Kidney epithelial cell (primary cell): ENCODE measurements at places on chromosomes 3 and 15.
A peak's percentile ranks its signal among the peaks of the same experiment; 100 is the strongest.

DNA sequence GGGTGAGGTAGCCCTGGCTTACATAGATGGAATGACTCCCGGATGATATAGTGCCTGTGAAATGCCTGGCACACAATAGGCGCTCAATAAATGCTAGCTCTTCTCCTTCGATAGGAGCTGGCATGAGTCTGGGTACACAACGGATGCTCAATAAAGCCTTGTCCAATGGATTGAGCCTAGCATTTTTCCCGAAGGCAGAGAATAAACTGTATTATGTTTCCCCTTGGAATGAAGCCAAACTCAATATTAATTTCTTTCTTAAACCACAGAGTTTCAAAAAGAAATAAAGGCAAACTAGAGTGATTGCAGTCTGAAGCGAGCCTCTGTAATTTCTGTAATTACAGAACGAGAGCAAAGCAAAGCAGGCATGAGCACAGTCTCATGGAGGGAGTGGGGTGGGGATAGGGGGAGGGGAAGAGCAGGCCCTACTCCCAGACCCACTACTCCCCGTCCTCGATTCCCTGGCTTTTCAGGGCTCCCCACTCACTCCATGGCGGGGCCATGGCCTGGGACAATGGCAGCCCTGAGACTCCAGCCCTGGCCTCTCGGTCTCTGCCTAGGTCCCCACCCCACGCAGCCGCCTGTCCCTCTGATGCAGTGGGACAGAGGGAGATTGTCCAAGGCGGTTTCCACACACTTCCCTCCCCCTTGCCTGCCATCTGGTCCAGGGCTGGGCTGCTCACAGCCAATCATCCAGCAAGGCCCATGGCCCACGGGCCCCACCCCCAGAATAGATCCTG lies 18.0 kb downstream of the SLC6A1 start:
- no peak for DNase-seq

DNA sequence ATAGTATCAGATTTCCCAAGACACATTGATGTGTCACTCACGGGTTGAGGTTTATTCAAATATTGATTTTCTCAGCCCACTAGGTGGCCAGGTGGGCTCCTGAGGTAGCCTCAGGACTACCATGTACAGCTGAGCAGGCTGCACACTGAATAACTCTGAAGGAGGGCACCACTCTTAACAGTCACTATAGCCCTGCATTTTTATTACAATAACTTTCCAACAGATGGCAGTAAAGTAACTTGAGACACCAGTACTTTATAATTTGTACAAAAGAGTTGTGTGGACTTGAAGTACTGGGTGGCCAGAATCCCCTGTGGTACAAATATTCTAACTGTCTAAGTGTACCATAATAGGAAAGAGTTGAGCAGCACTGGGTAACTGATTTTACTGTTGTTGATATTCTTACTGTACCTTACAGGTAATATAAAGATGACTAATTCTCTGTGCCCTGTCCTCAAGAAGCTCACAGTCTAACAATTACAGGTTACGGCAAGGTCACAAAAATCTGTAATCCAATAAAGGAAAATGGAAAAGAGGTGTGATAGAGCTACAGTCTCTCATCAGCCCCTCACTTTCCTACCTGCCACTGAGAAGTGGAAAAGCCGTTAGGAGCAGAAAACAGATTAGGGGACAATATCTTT lies 76.0 kb downstream of the ETFA start:
- peak; percentile 4 for DNase-seq

DNA sequence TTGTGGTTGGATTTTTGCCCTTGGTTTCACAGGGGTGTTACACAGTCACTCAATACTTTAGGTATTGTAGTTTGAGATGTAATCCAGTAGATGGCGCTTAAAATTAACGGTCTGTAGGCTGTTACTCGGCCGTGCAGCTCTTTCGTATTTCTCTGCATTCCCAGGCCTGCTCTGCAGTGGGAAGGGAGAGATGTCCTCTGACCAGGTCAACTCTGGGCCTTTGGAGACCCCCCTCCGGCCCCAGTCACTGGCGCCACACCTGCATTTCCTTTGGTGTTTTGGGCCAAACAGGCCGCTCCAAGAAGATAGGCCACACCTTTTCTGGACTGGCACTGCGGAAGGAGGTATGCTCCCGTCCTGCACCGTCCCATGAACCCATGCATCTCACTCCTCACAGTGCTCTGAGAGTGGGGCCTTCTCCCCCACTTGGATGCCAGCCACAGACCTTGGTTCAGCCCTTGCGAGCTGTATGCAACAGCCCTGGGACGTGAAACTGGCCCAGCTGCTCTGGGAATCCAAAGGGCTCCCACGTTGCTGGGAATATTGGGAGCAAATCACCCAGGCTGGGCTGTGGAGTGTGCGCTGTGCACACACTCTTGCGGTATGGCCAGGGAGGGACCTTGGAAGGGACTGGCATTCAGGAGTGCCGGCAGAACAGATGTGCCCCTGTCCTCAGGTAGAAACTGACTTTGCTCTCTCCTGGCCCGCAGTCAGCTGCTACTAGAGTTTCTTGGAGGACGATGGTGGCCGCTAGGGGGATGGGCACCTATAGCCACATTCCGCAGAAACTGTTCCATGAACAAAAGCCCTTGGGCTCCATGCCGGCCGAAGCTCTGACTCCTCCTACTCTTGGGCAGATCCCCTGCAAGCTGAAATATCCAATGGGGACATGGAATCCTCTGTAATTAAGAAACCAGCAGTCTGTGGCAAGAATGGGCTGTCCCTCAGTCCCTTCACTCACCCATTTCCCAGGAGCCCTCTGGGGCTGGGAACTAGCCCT lies 410.5 kb upstream of the CADM2 start:
- DNase-seq = no peak

DNA sequence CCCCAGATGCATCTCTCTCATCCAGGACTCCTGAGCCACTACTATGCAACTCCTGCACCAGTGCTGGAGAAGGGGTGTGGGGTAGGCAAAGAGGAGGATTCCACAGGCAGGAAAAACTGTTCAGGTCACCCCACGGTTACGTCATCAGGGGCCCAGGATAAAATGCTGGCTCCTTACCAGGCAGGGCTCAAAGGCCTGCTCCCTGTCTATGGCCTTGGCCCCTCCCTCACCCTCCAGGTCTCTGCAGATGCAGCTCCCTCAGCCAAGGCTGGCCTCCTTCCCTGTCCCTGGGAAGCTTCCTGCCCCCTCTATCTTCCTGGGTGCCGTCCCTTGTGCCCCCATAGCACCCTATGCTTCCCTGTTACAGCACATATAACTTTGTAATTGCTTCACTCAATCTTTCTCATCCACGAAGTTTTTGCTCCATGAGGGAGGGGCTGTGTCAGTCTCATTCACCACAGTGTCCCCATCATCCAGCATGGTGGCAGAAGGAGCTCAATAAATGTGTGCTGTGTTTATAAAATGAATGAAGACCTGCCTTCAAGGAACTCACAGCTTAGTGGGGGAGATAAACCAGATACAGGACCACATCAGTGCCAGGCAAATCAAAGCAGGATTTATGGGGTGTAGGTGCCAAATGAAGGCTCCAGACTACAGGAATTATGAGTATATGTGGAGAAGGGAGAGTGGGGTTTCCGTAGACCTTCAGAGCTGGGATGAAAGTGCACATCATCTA lies 18.6 kb downstream of the KBTBD13 start:
- no peak for DNase-seq

DNA sequence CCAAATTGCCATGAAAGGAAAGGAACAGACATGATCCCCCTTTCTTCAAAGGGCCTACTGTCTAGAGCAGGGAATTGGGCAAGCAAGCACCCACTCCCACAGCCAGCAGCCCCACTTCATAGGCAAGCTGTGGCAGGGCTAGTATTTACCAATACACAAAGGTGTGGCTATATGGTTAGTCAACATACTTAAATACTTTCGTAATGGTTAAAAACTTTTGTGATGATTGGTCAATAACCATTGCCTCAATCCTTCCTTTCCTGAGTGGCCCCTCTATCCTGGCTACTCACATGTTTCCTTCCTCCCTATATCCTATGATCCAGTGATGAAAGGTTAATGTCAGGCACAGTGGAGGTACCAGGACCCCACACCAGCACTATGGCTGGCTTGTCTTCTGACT lies 30.1 kb upstream of the ARL8B start:
- no peak for DNase-seq

DNA sequence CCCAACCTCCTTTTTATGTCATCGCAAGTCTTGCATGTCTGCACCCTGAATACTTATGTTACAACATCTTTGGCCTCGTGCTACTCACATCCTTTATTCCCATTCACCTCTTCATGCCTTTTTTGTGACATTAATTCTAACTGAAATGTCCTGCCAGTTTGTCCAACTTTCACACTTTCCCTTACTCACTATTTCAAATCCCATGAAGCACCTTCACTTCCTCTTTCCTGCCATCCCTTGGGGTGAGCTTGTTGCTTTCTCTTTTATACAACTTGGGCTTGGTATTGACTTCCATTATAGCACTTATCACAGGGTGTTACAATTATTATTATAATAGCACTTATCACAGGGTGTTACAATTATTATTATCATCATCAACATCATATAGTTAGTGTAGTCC lies 496.3 kb downstream of the NLGN1 start:
- DNase-seq = no peak

- DNase-seq = no peak
Measured at GRCh38 chr3:139762302-139762701, 84.5 kb upstream of the NMNAT3 start.

- DNase-seq = no peak
Measured at GRCh38 chr3:178583963-178584575, 47.8 kb downstream of the KCNMB2 start.

DNA sequence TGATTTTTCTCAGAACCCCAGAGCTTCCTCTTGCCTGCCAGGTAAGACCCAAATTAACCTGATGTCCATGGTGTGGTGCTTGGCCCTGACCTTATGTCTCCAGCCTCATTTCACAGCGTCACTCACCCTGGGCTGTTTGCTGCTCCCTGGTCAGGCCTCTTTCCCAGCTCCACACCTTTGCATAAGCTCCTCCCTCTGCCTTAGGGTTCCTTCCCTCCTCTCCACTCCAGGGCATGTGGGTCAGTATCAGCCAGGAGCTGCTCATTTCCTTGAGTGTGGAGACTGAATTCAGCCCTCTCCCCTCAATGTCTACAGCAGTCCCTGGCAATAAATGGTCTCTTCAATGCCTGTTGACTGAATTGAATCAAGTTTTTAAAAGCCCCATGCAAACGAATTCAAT lies 75.6 kb upstream of the ANKRD34C start:
- DNase-seq = no peak

GRCh38 chr3:112092496-112093179 lies 6.4 kb downstream of the C3orf52 start:
- DNase-seq = no peak

- no peak for DNase-seq
Measured at GRCh38 chr3:114586119-114586518, 292.3 kb downstream of the TIGIT start.

GRCh38 chr3:163538387-163538786 lies 1539.9 kb downstream of the SI start:
- DNase-seq = no peak

DNA sequence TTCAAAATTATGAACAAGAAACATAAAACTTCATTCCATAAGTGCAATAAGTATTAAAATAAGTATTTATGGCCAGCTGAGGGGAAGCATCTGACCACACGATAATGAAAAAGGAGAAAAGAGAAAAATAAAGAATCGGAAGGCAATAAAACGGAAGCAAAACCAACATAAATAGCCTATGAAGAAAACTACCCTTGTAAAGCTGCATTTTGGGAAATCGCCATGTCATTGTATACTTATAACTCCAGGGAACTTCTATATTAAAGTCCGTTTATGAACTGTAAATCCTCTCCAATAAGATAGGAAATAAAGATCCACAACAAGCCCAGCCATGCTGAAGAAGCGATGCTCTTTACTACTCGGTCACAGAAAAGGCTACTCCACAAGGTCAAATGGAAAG lies 47.7 kb downstream of the MORC1 start:
- no peak for DNase-seq

- DNase-seq = no peak
Measured at GRCh38 chr15:57696146-57696545, 10.4 kb upstream of the POLR2M start.

DNA sequence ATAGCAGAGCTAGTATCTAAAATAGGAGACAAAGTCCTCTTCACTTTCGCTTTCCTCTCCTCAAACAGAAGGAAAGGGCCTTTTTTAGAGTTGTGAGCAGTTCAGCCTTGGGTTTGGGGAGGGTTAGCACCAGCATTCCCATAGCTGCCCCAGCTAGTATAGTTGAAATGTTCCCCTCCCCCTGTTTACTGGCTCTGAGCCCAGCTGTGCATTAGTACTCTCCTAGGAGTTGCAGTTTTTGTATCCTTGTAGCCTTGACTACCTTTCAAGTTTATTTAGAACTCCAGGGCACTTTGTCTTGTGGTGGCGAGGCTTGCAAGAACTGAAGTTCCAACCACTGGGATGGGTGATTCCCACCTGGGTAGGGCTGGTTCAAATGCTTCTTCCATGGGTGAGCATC lies 245.1 kb upstream of the NAALADL2 start:
- no peak for DNase-seq

GRCh38 chr3:10376353-10376752 lies 55.4 kb upstream of the SEC13 start:
- no peak for DNase-seq

DNA sequence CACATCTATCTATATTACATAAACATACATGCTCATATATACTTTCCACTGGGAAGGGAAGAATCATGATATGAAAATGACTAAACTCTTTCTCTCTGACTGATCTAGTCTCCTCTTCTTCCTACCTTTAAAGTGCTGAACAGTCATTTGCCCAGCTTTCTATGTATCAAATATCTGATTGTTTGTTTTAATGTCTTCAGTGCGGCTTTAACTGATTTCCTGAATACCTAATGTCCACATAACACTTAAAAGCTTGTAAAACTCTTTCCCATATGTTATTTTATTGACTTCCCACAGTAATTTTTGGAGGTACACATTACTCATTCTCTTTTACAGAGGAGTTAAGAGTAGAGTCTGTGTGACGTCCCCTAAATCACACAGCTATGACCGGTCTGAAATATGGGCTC lies 28.2 kb downstream of the CPOX start:
- DNase-seq = no peak

- DNase-seq = no peak
Measured at GRCh38 chr3:178637802-178638201, 101.6 kb downstream of the KCNMB2 start.

DNA sequence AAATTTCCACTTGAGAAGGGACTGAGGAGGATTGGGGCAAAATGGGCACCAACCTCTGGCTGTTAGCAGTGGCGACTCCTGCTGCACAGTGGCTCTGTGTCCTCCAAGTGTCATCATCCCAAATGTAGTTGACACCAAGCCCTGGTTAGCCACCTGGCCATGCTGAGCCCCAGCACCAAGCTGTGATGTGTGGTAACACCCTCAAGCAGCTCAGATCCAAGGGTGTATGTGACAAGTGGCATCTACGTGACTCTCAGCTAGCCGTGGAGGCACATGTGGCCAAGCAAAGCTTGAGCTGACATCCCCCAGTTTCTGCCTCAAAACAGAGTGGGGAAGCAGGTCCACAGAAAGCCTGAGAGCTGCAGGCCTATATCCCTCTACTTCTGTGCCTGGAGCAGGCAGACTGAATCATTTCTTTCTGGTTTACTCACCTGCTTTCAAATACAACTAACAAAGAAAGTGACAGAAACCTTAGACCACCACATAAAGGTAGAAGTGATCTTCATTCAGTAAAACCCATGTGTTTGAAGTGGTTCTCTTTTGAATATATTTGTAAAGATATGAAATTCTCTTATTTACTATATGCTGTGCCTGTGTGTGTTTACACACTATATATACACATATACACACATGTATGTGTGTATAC lies 40.0 kb downstream of the FOXP1 start:
- DNase-seq = no peak
